ENCODE measurements at places on chromosomes 11 and 22.

DNA sequence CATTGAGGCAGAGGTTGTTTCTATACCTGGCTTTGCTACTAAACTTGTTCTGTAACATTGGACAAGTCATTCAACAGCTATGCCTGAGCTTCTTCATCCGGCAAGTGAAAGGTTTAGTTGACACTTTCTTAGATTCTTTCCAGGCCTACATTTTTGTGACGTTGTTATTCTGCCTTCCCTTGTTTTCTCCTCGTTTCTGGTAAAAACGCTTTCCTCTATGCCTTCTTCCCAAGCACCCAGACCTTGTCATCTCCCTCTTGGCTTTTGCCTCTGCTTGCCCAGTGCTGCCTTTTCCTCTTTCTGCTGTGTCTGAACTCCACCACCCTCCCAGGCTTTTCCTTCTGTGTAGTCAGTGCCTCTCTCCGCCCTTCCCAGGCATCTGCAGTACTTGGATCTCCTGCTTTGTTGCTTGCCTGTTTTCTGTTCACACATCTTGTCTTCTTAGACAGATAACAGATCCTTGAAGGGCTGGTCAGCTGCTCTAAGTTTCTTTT is 1.4 kb upstream of the AMOTL1 start:
- no peak for DNase-seq

- no peak for DNase-seq
Observed at GRCh38 chr11:82732348-82732733, 1.3 kb downstream of the FAM181B start.

DNA sequence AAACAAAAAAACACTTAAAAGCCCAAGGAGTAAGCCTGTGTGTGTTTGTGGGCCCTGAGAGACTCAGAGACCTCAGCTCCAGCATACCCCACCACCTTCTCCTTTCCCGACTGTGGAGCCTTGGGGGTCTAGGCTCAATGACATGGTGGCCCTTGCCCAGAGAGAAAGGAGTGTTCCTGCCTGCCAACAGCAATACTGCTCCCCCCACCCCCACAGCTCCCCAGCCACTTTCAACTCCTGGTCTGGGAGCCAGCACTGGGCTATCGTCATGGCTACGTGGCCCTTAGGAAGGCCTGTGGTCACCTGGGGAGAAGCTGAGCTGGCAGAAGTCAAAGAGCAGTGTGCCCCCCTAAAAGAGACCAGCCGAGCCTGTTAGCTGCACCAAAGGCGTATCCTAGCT is 2.6 kb downstream of the PPP1R14B start:
- no peak for DNase-seq

DNA sequence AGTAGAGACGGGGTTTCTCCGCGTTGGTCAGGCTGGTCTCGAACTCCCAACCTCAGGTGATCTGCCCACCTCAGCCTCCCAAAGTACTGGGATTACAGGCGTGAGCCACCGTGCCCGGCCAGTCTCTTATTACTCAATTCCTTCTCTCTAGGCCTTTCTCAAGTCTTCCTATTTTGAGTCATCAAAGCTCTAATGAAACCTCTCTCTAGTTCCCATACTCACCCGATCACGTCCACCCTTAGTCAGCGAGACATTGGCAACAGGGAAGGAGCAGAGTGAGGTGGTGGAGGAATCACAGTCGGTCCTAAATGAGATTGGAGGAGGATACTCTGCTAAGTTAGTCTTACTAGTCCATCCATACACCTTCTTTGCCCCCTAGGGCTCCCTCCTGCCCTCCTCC is 5.0 kb downstream of the BSCL2 start:
- no peak for DNase-seq

GRCh38 chr22:22462813-22463567 is 45.6 kb downstream of the ZNF280B start:
- no peak for DNase-seq

GRCh38 chr11:122179961-122180834 is 64.2 kb upstream of the BLID start:
- DNase-seq, result no peak
